Activated naive CD4-positive, alpha-beta T cell treated with anti-CD3 and anti-CD28 coated beads, Interleukin-2, amount 50 U/mL, for 72 hours (primary cell): ENCODE measurements at places on chromosomes 5 and 9.

GRCh38 chr9:131048332-131048731 lies 39.4 kb downstream of the LAMC3 start:
- no peak for DNase-seq

- DNase-seq = no peak
These were observed 7.1 kb downstream of the PRKAA1 start for GRCh38 chr5:40790947-40791593.

DNA sequence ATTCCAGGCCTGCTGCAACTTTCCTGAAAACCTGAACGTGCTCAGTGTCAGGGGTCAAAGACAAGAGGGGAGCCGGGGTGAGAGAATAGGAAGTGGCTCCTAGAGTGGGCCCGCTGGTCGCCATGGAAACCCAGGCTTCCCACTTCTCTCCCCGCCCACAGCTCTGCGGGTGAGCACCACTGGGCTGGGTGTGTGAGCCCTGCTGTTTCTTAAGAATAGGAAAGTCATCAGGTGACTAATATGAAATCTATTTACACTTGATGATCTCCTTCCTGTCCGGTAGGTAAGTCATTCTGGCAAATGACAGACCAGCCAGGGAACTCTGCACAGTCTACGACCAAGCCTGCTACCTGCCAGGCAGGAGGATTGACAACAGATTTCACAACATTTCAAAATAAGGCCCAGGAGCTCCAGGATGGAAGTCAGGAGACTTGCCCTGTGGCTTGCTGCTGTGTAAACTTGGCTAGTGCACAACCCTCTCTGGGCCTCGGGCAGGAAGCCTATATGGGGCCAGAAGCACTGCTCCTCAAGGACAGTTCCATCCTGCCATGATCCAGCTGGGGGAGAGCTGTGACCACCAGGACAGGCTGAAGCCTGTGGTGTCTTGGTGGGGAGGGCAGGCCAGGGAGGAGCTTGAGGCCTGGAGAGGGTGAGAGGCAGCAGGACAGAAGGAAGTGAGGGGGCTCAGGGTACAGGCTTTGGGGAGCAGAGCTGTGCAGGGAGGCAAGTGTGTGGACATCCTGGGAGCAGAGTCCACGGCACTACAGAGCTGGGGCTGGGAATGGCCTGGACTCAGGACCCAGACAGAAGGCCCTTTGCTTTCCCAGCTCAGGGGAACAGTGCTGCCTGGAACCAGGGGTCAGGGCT lies 60.6 kb downstream of the SHB start:
- DNase-seq = no peak

DNA sequence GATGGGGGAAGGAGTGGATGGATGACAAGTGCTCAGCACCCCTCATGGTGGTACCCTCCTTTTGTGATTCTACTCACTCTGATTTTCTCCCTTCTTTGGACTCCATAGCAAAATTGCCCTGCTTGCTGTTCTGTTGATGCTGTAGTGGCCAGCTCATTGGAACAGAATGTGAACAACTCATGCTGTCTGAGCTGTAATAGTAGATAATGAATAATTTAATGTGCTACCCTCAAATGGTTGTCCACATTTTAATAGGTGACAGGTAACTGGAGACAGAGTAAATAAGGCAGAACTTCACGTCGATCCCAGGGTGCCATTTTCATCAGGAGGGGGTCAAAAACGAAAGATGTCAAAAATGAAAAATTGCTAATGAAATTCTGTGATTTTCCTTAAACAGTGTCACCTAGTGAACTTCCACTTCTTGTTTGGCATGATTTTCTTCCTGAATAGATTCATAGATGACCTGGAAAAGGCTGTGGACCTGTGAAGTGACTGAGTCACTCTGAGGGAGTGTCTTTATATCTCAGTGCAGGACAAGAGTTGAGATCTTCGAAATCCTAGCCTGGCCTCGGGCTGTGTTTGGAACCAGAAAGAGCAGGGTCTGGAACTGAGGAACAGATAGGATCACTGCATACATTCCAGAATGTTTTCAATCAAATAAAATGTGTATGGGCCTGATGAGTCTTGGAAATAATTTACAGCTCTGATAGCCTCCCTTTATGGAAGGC lies 270.2 kb downstream of the PSAT1 start:
- no peak for DNase-seq
